ENCODE measurements at places on chromosomes 7 and 10.

DNA sequence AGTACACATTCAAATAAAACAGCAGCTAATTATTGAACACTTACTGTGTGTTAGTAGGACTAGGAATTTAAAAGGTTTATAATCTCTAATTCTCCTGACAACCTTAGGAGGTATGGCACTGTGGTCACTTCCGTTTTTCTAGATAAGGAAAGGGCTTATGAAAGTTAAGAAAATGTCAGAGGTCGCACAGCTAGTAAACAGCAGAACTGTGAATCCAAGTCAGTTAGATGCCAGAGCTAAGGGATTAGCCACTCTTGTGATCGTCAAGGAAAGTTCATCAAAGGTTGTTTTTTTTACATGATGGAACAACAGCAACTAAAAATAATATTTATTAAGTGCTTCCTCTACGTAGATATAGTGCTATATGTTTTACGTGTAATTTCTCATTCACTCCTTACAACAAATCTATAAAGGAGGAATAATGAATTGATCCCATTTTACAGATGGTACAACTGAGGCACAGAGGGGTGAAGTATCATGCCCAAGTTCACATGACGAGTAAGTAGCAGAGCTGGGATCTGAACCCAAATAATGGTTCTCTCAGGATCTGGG, 84.9 kb downstream of the NAMPT start:
- no peak for DNase-seq

DNA sequence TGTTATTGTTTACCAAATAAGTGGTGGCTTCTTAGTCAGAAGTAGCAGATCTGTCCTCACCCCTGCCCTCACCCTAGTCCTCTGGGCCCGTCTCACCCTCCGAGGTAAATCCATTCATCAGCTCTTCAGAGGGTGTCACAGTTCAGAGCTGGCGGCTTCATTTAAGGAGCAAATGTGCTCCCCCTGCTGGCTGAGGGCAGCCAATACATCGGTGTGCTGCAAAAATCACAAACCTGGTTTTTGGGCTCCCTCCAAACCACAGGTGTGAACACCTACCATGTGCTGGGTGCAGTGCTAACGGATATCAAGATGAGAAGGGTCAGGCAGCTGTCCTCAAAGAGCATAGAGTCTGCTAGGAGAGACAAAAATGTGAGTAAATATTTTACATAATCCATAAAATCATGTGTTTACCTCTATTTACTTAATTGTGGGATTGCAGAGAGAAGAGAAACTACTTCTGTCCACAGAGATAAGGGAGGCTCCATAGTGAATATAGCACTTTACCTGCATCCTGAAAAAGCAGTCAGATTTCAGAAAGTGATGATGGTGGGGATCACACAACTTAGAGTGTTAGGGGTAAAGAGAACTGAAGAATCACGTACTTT, 15.5 kb upstream of the CRTAC1 start:
- DNase-seq: peak; percentile 11

DNA sequence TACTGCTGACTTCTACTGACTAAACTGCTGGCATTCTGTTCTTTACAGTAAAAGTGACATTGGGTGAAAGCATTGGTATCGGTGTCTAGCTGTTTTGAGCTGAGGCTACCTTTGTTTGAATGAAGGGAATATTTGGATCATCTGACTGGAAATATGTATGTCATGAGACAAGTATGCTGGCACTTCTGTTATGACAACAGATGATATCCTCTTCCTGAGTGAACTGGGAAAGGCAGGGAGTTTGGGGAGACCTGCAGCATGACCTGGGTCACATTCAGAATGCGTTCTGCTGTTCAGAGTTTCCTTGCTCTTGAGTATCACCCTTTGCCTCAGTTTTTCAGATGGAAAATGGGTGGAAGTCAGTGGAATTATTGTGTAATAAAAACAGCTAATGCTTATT, 81.8 kb downstream of the PLCE1 start:
- DNase-seq: no peak

DNA sequence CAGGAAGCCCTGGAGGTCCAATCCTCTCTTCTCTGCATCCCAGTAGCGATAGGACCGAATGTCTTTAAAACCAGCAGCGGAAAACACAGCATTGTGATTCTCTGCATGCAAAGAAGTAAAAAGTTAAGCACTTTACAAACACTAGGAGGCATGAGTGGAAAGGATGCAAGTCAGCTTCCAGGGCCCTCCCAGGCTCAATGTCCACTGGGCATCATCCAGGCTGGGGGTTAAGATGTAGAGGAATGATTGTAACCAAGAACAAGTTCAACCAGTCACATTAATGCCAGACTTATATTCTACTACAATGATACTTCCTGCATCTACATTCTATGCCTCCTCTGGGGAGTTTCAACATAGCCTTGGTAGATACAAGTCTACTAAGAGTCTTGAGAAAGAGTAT, 24.3 kb downstream of the GOT1 start:
- DNase-seq: no peak

DNA sequence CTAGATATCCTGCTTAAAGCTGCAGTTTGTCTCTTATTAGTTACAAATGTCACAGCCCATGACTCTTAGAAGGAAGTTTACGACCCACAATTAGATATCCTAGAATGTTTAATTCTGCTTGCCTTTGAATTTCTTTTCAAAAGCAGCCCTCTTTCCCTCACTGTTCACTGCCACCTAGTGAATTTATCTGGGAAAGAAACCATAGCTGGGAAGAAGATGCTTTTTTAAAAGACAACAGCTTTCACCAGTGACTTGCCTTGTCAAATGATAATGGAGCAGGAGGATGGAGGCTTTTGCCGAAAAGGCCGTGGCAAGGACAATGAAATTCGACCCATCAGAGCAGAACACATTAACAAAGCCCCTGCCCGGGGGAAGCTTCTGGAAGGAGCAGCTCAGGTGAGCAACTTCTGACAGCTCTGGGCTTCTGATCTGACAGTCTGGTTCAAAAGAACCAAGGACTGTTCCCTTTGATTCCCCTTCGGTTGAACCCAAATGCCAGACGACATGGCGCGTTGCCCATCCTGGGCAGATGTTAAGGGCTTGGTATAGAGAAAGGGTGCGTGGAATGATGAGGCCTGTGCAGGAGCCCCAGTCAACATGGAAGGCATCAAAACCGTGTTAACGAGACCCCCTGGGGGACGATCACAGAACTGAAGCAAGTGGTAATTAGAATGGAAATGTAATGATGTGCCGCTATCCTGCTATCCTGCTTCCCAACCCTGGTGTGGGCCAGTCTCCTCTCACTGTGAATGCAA, 236.8 kb downstream of the FRMD4A start:
- DNase-seq: no peak

- no peak for DNase-seq
These were observed 77.9 kb upstream of the LRRN3 start for GRCh38 chr7:111012799-111013675.

- DNase-seq: peak; percentile 38
These were observed 103.1 kb upstream of the APBB1IP start for GRCh38 chr10:26334932-26335573.

DNA sequence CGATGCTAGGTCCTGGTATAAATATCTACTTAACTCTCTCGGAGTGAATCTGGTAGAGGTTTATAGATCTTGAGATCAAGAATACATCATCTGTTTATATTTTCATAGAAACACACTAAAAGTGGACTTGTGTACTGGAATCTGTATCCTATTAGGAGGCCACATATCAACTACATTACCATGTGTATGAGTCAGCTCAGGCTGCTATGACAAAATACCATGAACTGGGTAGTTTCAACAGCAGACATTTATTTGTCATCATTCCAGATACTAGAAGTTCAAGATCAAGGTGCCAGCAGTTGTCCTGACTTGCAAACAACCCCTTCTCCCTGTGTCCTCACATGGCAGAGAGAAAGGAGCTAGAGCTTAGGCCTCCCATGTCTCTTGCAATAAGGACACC, 113.9 kb upstream of the PFKP start:
- no peak for DNase-seq

DNA sequence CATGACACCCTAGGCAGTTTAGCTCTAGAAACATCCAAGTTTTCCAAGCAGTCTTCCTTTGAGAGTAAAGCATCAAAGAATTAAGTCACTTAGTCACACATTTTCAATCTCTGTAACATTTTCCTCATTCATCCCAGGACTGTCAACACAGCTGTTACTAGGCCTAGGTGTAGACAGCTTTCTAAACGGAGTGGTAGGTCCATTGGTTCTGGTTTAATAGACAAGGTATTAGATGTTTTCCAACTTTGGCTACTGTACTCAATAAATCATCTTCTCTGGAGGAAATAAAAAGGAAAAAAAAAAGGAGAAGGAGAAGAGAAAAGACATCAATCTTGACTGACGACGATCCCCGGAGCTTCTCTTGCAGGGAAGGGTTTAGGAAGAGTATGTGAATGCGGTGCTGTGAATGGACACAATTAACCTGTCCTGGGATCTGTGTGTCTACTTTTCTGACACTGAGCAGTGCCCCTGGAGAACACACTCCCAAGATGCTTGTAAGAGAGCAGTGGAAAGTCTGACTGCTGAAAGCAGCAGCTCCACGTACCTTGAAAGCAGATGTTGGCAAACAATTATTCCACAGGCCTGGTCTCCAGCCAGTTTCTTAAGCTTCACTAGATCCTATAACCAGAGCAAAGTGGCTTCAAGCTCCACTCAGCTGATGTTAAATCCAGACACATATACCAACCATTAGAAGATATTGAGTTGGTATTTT, 59.1 kb downstream of the CXCL12 start:
- DNase-seq: no peak

DNA sequence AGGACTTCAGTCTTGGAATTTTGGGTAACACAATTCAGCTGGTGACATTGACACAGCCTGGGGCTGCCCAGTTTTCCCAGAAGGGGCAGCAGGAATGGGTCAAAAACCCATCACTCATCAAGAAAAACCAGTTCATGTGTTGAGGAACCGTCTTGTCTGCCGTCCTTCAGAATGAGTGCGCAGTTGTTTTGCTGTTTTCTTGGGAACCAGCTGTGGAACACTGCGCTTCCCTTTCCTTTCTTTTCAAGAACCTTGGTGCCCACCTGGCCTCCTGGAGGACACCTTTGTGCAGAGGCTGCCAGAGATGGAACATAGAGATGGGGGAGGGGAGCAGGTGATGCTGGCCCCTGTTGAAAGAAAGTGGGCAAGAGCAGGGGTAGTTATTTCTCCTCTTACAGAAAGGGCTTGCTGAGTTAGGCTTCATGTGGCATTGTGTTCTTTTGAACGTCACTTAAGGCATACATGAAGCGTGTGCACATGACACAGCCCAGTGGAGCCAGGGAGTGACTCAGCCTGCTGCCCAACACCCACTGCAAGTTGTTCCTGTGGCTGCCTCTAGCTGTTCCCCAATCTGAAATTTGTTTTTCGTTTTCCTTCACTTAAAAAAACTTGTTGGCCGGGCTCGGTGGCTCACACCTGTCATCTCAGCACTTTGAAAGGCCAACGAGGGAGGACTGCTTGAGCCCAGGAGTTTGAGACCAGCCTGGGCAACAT, 87.4 kb upstream of the TNS3 start:
- DNase-seq: no peak

DNA sequence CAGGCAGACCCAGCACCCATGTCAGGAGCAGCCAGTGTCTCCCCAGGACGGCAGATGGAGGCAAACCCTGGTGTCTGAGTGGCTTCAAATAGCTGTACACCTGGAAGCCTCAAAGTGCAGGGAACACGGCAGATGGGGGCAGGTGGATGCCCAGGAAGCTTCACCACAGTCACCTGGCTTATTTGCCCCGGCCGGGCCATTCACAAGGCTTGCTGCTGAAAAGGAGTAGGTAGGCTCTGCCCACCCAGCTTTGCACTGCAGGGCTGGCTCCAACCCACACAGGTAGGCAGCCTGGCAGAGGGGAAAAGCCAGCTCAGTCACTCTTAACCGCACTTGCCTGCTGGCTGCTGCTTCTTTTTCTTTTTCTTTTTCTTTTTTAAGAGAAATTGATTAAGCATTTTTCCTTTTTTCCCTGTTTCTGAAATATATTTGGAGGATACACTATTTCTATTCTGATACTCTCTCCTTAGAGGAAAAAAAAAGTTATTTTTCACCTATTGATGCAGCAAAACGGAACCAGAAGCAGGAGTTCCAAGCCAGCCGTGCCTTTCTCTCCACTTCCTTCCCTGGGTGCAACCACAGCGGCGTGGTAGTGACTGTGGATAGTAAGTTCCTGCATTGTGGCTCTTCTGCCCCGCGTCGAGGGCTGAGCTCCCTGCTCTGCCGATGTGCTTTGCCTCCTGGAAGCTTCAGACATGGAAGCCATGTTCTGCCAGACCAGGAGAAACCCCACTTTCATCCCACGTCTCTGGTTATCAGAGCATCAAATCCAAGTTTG, 118.3 kb downstream of the KLF6 start:
- DNase-seq: no peak

DNA sequence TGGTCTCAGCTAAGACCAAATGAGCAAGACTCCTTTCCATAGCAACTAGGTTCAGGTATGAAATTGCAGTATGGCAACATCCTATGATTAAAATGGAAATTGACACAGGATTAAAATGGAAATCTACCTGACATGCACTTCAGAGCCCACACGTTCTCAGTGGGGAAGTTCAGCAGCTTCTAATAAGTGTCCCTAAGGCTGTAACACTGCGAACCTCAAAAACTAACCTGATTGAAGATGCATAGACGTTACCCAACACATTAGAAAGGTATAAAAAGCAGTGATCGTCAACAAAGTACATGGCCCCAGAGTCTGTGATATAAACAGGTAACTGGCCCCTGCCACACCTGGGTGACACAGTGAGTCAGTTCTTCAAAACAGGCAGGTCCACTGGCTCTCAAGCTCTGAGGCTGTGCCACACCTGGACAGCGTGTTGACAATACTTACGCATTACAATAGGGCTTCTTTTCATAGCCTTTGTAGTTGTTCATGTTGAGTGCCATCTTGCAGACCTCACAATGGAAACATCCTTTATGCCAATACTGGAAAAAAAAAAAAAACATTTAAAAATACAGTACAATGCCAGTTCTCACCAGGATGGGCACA, 274.9 kb upstream of the NEBL start:
- DNase-seq: no peak

DNA sequence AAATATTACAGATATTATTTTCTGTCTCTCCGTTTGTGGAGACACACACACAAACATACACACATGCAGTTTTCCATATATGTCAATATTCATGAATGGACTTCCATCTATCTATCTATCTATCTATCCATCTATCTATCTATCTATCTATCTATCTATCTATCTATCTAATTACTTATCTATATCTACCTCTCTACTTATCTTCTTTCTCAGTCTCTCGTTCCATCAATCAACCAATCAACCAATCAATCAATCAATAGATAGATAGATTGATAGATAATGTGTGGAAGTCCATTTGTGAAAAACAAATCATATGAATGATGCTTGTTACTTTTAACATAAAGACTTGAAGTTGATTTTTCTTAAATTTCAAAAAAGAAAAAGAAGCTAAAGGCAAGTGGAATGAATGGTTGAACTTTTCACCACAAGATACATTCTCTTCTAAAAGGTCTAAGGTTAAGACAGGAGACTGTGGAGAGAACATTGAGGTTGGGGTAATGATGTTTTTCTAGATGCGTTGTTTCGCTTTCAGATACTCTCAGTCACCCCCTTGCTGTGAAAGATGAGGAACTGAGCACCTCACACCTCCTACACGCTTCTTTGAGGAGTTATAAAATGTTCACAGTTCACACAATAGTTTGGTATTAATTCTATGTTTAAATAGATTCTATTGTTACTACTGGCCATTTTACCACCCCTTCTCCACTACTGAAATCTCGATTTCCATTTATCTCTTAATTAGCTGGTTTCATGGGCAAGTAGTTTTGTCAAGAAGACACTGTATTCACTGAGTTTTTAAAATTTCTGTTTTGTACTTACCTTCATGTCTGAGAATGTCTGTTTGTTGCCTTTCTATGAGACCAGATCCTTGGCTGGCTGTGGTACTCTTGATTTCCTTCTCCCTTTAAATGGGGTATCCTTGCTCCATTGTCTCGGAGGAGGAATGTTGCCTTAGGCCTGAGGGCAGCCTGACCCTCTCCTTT, 114.1 kb downstream of the EMX2 start:
- DNase-seq: no peak

Data from stimulated activated CD8-positive, alpha-beta memory T cell treated with anti-CD3 and anti-CD28 coated beads, Interleukin-4, amount 100 ng/mL, for 1 hour (primary cell).